ENCODE measurements at places on chromosomes 3 and 15. TPM values are rescaled to one million over a fixed set of nuclear protein-coding genes. Genes with fewer than 3 reads are reported as not detected.

GRCh38 chr3:78765671-78766485 lies 1001.9 kb downstream of the ROBO1 start:
- no peak for DNase-seq

Gene PTX3
- 0.30 TPM for total RNA-seq

Gene DAZL
- total RNA-seq = not detected

Gene C3orf49
- total RNA-seq = not detected

DNA sequence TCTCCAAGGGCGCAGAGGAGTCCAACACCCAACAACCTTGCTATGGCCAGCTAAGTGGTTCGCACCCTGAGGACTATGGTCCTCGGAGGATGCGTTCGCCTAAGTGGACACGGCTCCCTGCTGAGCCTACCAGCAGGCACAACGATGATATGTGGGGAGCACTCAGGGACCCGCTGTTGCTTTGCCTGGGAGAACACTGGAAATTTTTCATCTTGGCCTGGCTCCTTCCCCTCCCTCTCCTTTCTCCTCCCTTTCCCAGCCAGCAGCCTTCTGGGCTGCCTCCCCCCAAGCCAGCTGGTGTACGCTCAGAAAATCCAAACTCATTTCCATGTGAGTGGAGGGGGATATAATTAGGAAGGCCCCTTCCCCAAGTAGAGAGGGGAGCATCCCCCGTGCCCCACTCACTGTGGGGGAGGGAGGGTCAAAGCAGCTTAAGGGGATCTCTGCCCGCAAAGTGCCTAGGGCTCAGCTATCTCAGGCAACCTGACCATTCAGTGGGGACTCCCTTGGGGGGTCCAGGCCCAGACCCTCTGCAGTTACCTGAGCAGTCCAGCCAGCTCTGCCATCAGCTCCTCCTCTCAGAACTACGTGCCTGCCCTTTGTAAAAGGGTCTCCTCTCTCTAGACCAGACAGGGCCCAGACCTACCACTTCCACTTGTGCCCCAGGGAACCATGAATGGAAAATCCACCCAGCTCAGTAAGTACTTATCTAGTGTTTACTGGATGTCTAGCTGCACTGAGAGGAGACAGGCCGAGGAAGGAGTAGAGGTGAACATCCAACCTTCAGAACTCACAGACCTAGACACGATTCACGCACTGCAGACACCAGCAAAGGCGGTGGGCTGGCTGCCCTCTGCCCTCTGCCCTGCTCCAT lies 742 bp upstream of the SEMA7A start:
- DNase-seq = no peak

Gene PCSK6
- total RNA-seq = 31.9 TPM

GRCh38 chr15:82159922-82160321 lies 102.6 kb downstream of the EFL1 start:
- no peak for DNase-seq

- DNase-seq = no peak
These were observed 144.6 kb downstream of the VPS13C start for GRCh38 chr15:61915640-61916039.

DNA sequence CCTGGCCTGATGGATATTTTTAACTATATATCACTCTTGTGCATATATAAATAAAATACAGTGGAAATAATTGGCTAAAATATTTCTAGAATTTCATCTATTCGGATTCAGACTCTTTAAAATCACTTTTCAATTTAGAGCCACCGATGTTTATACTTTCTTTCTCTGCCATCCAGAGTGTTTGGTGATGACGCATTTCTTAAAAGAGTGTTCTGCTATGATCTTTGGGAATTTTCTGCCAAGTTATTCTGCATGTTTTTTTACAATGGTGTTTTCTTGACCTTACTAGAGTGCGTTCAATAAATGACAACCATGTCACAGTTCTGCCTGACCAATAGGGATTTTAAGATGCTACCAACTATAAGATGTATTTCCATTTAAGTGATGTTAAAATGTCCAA lies 30.2 kb downstream of the PPP2R3A start:
- no peak for DNase-seq

GRCh38 chr3:188916934-188917401 lies 254.8 kb upstream of the TPRG1 start:
- DNase-seq = no peak

GRCh38 chr15:22948056-22948455 lies 32.1 kb downstream of the CYFIP1 start:
- DNase-seq = no peak

Gene GOLGA8S
- total RNA-seq = 0.40 TPM

DNA sequence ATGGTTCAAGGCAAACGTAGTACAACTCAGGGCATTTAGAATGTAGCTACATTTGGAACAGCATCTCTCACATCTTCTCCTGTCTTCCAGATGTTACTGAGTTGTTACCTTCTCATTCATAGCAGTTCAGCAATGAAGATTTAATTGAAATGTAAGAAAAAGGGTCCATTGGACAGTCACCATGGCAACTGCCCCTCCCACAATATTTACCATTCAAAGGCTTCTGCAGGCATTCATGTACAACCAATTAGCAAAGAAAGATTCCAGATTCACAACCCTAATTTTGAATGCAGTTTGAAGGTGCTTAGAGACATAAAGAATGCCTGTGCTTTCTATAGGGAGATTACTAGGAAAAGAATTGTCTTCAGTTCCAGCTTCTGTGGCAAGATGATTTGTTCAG lies 22.2 kb downstream of the SCN11A start:
- DNase-seq = no peak

DNA sequence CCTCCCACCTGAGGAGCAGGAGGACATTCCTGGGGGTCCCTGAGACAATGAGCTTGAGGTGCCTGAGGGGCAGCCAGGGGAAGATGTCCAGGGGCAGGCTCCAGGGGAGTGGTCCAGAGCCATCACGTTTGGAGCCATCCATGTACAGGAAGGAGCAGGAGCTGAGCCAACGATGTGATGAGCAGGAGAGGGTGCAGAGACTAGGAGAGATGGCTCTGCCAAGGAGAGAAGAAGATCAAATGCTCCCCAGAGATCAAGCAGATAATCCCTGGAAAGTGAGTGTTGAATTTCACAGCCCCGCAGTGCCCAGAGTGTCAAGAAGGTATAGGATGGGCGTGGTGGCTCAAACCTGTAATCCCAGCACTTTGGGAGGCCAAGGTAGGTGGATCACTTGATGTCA lies 97.8 kb upstream of the HERC1 start:
- DNase-seq = no peak

DNA sequence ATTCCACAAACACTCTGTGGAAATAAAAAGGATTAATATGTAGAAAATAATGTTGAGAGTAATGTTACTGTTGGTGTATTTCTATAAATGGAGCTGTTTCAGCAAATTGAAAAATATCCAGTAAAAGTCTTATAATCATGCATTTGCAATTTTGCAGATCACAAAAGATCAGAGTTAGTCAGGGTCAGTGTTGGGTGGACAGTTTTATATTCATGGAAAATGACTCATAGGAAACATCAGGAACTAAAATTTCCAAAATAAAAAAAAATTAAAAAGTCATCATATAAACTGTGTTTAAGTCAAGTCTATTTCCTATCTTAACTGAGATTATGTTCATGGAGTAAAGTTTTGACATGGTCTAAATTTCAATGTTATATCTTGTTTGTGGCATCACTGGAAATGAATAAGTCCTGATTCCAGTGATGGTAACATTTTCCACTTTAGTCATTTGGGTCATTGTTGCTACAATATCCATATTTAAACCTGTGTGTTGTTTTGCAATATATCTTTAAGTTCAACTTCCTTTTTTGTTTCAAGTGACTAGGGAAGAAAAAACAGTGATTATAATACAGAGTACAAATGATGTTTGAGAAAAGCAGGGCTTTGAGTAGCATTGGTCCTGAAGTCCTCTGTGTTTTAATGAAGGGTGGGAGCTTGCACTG lies 37.8 kb downstream of the MITF start:
- DNase-seq = no peak

Gene ABI3BP
- 23.4 TPM for total RNA-seq

- DNase-seq = no peak
These were observed 18.3 kb downstream of the RGMA start for GRCh38 chr15:93070551-93071296.

Gene HYKK
- 6.3 TPM for total RNA-seq

DNA sequence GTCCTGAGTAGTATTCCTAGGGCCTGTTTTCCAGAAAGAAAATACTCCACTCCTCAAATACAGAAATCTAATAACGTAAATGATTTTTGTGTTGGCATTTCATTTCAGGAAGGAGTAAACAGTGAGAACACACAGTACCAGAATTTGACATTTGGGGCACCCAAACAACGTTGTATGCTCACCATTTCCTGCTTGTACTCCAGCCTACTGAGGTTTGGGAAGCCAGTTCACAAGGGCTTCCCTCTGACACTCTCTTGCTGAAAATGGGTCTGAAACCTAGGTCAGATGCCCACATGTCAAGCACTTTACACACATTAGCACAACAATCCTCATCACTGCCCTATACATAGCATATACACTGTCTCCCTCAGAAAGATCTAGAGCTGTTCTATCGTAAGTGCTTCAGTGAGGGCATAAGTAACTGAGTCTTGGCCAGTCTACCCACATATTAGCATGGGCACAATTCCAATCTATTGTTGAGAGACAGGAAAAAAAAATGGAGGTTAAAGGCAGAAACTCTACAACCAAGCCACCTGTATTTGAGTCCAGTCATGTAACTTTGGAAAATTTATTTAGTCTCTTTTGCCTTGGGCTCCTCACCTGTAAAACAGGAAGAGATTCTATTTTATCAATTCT lies 43.5 kb upstream of the RSL24D1 start:
- DNase-seq = no peak

Gene GOLGA6B
- total RNA-seq = not detected
